NCI-H1092 (cell line): ENCODE measurements at places on chromosomes 5 and 9.

GRCh38 chr5:32621256-32621655, 35.9 kb downstream of the SUB1 start:
- no peak for DNase-seq

- no peak for DNase-seq
Observed at GRCh38 chr5:76372323-76373054, 30.6 kb upstream of the IQGAP2 start.

GRCh38 chr5:132812123-132812765, 858 bp upstream of the SOWAHA start:
- DNase-seq: no peak

DNA sequence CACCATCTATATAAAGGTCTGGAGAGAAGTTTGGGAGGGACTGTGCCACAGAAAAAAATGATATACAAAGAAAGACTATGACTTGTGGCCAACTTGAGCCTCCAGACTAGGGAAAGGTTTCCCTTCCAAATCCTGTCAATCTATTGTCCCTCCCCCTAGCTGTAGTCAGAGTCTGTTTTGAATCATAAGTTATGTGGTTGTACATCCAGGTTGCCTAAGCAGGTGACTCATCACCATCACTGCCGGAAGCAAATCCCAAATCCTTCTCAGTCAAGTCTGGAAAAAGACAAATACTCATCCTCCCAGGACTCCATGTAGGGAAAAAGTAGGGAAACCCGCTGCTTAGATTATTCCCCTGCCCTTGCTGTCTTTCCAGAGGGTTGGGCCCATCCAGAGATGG, 235.7 kb downstream of the CDK5RAP2 start:
- no peak for DNase-seq

- DNase-seq: no peak
Observed at GRCh38 chr9:106528158-106528557, 334.8 kb upstream of the ZNF462 start.

- DNase-seq: no peak
Observed at GRCh38 chr9:18068900-18069299, 405.1 kb upstream of the ADAMTSL1 start.
